Mesenteric fat pad (tissue), 1 donor: ENCODE measurements at places on chromosomes 13 and 19. TPM values are rescaled to one million over a fixed set of nuclear protein-coding genes. Genes with fewer than 3 reads are reported as not detected.

GRCh38 chr19:35272122-35272719 lies 3.5 kb downstream of the USF2 start:
- no peak for DNase-seq

Gene PSG7
- total RNA-seq: not detected

Gene MAP2K2
- 110 TPM for total RNA-seq

Gene GJB2
- 0.26 TPM for total RNA-seq

Gene ICAM4
- 2.3 TPM for total RNA-seq

Gene C19orf73
- total RNA-seq: not detected
